HuH-7.5 (cell line): ENCODE measurements at places on chromosomes 4 and X.

DNA sequence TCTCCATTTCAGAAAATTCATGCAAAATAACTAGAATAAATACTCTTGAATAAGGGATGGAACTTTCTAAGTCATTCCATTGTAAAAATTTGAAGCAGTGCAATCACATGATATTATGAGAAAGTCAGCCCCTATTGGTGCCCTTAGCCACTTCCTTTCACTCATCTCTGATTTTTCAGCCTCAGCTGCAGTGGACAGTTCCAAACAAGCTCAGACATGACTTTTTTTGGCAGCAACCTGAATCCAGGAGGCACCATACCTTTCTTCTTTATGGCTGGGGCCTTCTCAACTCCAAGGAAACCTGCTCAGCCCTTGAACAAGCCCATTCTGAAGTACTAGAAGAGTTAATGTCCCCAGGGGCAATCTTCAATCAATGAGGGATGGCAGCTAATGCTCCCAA is 40.5 kb downstream of the MAPK10 start:
- no peak for DNase-seq

GRCh38 chr4:24477919-24478318 is 106.4 kb downstream of the DHX15 start:
- no peak for DNase-seq

GRCh38 chrX:153379971-153380581 is 21.1 kb downstream of the PNMA6E start:
- DNase-seq: no peak

- no peak for DNase-seq
These were observed 45.4 kb downstream of the ADRA2C start for GRCh38 chr4:3811621-3812020.
